ENCODE measurements at places on chromosomes 4 and X.

GRCh38 chrX:17621566-17622270 lies 115.6 kb upstream of the SCML1 start:
- no peaks in the 10 kb centered on the region for H3K36me3 ChIP-seq
- no peak for DNase-seq
- H3K27ac ChIP-seq, result no peak overlapping the region
- H3K4me1 ChIP-seq, result no peaks in the 10 kb centered on the region

DNA sequence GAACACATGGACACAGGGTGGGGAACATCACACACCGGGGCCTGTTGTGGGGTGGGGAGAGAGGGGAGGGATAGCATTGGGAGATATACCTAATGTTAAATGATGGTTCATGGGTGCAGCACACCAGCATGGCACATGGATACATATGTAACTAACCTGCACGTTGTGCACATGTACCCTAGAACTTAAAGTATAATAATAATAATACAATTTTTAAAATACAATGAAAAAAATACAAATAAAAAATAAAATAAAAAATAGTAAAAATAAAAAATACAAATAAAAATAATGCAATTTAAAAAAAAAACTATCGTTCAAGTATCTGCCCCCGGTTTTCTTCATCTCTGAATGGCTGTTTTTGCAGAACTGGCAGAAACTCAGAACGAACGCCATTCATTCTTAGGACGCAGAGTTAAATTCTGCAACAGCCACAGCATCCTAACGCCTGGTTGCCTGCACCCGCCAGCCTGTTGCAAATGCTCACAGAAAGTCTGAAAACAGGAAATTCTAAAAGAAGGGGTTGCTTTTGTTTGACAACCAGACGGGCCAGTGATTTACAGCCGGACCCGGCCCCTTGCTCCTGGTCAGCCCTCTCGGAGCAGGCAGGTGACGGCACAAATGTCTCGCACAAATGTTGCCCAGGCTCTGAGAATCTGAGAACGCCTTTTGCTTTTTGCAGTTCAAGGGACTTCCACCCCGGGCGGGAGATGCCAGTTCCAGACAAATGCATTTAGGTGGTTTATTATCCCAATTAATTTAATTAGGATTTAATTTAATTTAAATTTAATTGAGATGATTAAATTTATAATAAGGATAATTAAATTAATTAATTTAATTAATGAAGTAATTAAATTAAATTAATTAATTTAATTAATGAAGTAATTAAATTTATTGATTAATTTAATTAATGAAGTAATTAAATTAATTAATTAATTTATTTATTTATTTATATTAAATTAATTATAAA lies 47.8 kb downstream of the CRLF2 start:
- H3K27me3 ChIP-seq, result no peaks in the 10 kb centered on the region
- no peaks in the 10 kb centered on the region for H3K36me3 ChIP-seq
- H3K4me1 ChIP-seq, result peaks cover 3% of the 10 kb centered on the region

- no peak for DNase-seq
- H3K4me1 ChIP-seq, result no peaks in the 10 kb centered on the region
- no peaks in the 10 kb centered on the region for H3K27me3 ChIP-seq
- H3K4me3 ChIP-seq, result no peak overlapping the region
- no peak overlapping the region for H3K27ac ChIP-seq
- peaks cover 38% of the 10 kb centered on the region for H3K36me3 ChIP-seq
Observed at GRCh38 chr4:152628128-152628527, 51.7 kb downstream of the TMEM154 start.

DNA sequence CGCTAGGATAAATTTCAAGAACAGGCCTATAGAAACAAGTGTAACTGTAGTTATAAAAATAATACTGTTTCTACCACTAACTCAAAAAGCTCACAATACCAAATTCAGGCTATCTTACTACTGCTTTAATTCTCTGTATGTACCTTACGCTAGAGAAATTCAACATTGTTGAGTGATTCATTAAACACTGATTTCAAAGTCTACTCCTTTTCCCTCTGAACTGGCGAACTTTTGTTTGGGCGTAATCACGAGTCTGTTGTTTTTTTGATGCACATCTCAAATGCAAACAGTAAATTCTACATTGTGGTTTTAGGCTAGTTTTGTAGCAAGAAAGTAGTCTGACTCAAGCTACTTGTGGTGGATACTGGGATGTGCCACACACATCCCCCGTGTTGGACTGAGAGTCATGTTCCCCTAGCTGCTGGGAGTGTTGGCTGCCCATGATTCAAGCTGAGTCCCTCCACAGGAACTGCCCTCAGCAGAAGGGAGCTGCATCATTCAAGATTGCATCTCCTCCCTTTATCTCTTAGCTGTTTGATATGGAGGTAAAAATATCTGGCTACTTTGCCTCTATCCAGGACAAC lies 406.1 kb downstream of the RAPGEF2 start:
- DNase-seq, result no peak
- no peaks in the 10 kb centered on the region for H3K27me3 ChIP-seq

DNA sequence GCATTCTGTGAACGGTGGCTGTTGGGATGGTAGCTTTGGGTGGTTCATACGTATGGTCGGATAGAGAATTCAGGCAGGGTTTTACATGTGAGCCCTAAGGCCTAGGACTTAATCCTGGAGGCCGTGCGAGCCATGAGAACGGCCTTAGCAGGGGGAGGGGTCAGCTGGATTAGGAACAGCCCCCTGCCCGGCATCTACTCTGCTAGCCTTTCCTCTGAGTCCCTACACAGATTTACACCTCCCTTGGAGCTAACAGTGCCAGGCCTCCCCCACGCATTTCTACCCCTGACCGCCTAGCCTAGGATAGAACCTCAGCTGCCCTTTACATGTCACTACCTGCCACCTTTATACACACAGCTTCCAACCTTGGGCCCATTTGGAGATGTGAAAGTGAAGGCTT lies 7.1 kb downstream of the PRAF2 start:
- no peak for DNase-seq
- no peak overlapping the region for H3K4me3 ChIP-seq
- H3K27ac ChIP-seq, result no peak overlapping the region
- no peaks in the 10 kb centered on the region for H3K36me3 ChIP-seq
- no peaks in the 10 kb centered on the region for H3K27me3 ChIP-seq

- no peak overlapping the region for H3K27ac ChIP-seq
- H3K4me1 ChIP-seq, result no peaks in the 10 kb centered on the region
- no peaks in the 10 kb centered on the region for H3K27me3 ChIP-seq
Observed at GRCh38 chr4:188727746-188728145, 588.5 kb downstream of the TRIML1 start.

GRCh38 chrX:120647127-120647526 lies 17.3 kb upstream of the C1GALT1C1 start:
- no peaks in the 10 kb centered on the region for H3K36me3 ChIP-seq
- H3K4me3 ChIP-seq, result no peak overlapping the region
- H3K27me3 ChIP-seq, result no peaks in the 10 kb centered on the region

DNA sequence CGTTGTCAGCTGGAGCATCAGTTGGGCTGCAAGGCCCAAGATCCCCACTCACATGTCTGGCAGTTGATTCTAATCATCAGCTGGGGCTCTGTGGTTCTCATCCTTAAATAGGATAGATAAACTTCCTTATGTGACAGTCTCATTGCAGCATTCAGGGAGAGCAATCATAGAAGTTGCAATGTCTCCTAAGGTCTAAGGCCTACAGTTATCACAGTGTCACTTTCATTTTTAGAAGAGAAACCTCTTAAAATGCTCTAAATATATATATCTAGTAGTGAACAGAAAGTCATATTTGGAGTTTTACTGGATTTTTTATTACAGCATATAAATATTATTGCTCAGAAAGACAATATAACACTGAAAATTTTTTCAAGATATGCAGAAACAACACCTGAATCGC lies 226.0 kb upstream of the PPP1R2C start:
- no peak overlapping the region for H3K27ac ChIP-seq
- H3K4me1 ChIP-seq, result no peaks in the 10 kb centered on the region
- no peak for DNase-seq
- H3K36me3 ChIP-seq, result no peaks in the 10 kb centered on the region
- peak overlapping the region; percentile 19 for H3K4me3 ChIP-seq
- H3K27me3 ChIP-seq, result no peaks in the 10 kb centered on the region

GRCh38 chr4:182221987-182222386 lies 21.2 kb upstream of the TENM3 start:
- H3K4me1 ChIP-seq, result no peaks in the 10 kb centered on the region
- H3K27me3 ChIP-seq, result no peaks in the 10 kb centered on the region
- H3K27ac ChIP-seq, result no peak overlapping the region
- H3K4me3 ChIP-seq, result no peak overlapping the region
- H3K36me3 ChIP-seq, result no peaks in the 10 kb centered on the region
- no peak for DNase-seq

DNA sequence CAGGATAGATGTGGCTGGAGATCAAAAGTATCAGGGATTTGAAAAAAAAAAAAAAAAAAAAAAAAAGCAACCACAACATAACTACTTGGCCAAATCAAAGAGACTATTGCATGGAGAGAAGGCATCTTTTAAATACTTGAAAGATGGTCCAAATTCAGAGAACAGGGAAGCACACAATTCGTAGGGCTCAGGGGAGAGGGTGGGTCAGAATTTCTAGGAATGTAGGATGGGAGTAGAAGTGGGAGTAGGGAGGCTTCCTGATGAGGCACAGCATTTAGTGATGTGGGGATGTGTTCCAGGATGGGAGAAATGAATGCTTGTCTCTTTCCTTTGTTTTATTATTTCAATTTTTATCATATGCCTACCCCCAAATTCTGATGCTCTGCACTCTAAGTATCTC lies 36.3 kb downstream of the RTL3 start:
- DNase-seq, result no peak
- no peaks in the 10 kb centered on the region for H3K4me1 ChIP-seq
- no peaks in the 10 kb centered on the region for H3K27me3 ChIP-seq
- H3K27ac ChIP-seq, result no peak overlapping the region
- no peak overlapping the region for H3K4me3 ChIP-seq

DNA sequence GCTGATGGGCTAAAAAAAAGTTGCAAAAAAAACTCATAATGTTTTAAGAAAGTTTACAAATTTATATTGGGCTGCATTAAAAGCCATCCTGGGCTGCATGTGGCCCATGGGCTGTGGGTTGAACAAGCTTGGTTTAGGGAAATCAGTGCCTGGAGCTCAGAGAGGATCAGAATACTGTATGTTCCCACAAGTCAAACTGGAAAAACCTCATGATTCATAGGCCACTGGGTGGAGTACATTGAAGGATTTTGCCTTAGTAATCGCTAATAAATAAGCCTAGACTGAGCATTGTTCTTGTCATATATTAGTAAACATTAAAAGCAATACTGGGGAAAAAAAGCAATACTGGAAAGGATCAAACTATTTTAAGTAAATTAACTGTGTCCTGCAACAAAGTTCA lies 246.3 kb upstream of the TAPT1 start:
- H3K27me3 ChIP-seq, result no peaks in the 10 kb centered on the region
- H3K27ac ChIP-seq, result no peak overlapping the region
- no peak for DNase-seq
- no peaks in the 10 kb centered on the region for H3K4me1 ChIP-seq
- no peak overlapping the region for H3K4me3 ChIP-seq
- H3K36me3 ChIP-seq, result no peaks in the 10 kb centered on the region

DNA sequence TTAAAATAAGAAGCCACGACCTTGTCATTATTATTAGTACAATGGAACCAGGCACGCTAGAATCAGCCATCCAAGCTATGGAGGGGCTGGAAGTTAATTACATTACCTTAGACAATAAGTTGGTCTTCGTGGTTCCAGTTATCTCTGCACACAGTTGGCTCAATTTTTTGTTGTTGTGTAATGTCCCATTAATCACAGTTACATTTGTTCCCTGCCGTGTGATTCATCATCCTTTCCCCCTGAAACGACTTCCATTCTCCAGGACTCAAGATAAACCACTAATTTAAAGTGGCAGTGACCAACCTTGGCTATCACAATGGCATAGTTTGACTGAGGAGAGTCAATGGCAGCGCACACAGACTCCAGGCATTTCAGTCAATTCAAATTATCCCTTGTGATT lies 905.0 kb downstream of the RAB28 start:
- H3K4me3 ChIP-seq, result no peak overlapping the region
- H3K27ac ChIP-seq, result no peak overlapping the region
- H3K4me1 ChIP-seq, result no peaks in the 10 kb centered on the region
- H3K27me3 ChIP-seq, result no peaks in the 10 kb centered on the region
- DNase-seq, result no peak
- no peaks in the 10 kb centered on the region for H3K36me3 ChIP-seq

- peak overlapping the region; percentile 60 for H3K27ac ChIP-seq
- peaks cover 5% of the 10 kb centered on the region for H3K36me3 ChIP-seq
- DNase-seq, result peak; percentile 66
- H3K4me3 ChIP-seq, result peak overlapping the region; percentile 80
- peaks cover 7% of the 10 kb centered on the region for H3K27me3 ChIP-seq
Observed at GRCh38 chr4:38509551-38509950, 154.4 kb upstream of the KLF3 start.

DNA sequence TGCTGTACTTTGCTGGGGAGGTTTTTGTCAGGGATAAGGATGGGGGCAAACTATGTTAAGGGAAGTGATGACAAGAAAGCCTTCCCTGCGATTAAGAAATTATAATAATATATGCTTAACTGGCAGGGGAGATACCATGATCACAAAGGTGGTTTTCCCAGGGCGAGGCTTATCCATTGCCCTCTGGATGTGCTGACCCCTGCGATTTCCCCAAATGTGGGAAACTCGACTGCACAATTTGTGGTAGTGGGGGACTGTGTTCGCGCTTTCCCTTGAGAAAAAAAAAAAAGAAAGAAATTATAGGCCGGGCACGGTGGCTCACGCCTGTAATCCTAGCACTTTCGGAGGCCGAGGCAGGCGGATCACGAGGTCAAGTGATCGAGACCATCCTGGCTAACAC lies 24.5 kb downstream of the SLC25A43 start:
- no peaks in the 10 kb centered on the region for H3K4me1 ChIP-seq
- H3K27ac ChIP-seq, result no peak overlapping the region
- no peaks in the 10 kb centered on the region for H3K36me3 ChIP-seq
- no peaks in the 10 kb centered on the region for H3K27me3 ChIP-seq
- H3K4me3 ChIP-seq, result no peak overlapping the region
- DNase-seq, result no peak

- no peaks in the 10 kb centered on the region for H3K4me1 ChIP-seq
- no peaks in the 10 kb centered on the region for H3K27me3 ChIP-seq
- H3K36me3 ChIP-seq, result no peaks in the 10 kb centered on the region
- no peak for DNase-seq
Observed at GRCh38 chrX:132090403-132091159, 37.2 kb downstream of the FRMD7 start.

GRCh38 chr4:4225915-4226605 lies 669 bp downstream of the OTOP1 start:
- no peaks in the 10 kb centered on the region for H3K4me1 ChIP-seq
- H3K4me3 ChIP-seq, result no peak overlapping the region
- H3K27ac ChIP-seq, result no peak overlapping the region
- no peaks in the 10 kb centered on the region for H3K36me3 ChIP-seq
- H3K27me3 ChIP-seq, result peaks cover 2% of the 10 kb centered on the region
- DNase-seq, result no peak

GRCh38 chr4:15186806-15187205 lies 184.5 kb downstream of the CPEB2 start:
- DNase-seq, result no peak
- no peak overlapping the region for H3K4me3 ChIP-seq
- H3K27ac ChIP-seq, result no peak overlapping the region
- H3K4me1 ChIP-seq, result no peaks in the 10 kb centered on the region
- H3K27me3 ChIP-seq, result no peaks in the 10 kb centered on the region
- H3K36me3 ChIP-seq, result no peaks in the 10 kb centered on the region
